OCI-LY7 (cell line): ENCODE measurements at places on chromosomes 3 and 15. TPM values are rescaled to one million over a fixed set of nuclear protein-coding genes. Genes with fewer than 3 reads are reported as not detected.

LCTL gene
- total RNA-seq, result not detected in 2 replicates

CCDC39 gene
- total RNA-seq, result not detected in 2 replicates

MRPS25 gene
- 111 and 129 TPM in 2 replicates for total RNA-seq

CDHR4 gene
- total RNA-seq, result 0.32 TPM in 1 of 2 replicates, not detected in the other

ALDH1L1 gene
- total RNA-seq, result not detected in 2 replicates

GRCh38 chr3:39491733-39492350 lies 24.4 kb downstream of the MOBP start:
- DNase-seq, result no peak

ATP10A gene
- total RNA-seq, result 0.06 TPM in 1 of 2 replicates, not detected in the other

DNA sequence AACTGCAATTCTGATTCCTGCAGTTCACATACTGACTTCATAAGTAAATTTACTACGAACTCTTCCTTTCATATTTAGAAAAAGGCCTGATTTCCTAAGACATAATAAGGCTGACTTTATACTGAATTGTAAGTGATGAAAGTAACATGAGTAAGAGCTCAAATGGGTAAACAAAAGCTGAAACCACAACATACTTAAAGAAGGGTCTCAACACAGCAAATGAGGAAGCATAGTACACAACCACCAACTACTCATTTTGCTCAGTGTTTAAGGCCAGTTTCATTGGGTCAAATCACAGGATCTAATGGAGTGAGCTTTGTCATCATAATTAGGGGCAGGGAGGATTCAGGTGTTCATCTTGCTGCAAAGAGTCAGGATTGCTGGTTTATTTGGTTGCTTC lies 81.4 kb downstream of the SETD2 start:
- no peak for DNase-seq

NR2E3 gene
- not detected in 2 replicates for total RNA-seq

DNA sequence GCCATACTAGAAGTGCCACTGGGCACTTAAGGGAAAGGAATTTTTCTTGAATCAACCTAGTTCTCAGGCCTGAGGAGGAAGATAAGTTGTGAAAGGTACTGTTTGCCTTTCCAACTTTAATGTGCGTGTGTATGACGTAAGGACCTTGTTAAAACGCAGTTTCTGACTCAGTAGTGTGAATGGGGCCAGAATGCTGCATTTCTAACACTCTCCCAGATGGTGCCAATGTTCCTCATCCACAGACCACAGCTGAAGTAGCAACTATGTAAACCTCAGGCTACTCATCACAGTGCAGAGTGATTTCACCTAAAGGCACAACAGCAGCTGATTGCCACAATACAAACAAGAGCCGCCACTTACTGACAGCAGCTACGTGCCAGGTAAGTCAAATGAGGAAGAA lies 103.6 kb downstream of the OTOL1 start:
- DNase-seq, result no peak

TMEM158 gene
- not detected in 2 replicates for total RNA-seq
